ENCODE measurements at places on chromosomes 2 and 18.
A peak's percentile ranks its signal among the peaks of the same experiment; 100 is the strongest.

DNA sequence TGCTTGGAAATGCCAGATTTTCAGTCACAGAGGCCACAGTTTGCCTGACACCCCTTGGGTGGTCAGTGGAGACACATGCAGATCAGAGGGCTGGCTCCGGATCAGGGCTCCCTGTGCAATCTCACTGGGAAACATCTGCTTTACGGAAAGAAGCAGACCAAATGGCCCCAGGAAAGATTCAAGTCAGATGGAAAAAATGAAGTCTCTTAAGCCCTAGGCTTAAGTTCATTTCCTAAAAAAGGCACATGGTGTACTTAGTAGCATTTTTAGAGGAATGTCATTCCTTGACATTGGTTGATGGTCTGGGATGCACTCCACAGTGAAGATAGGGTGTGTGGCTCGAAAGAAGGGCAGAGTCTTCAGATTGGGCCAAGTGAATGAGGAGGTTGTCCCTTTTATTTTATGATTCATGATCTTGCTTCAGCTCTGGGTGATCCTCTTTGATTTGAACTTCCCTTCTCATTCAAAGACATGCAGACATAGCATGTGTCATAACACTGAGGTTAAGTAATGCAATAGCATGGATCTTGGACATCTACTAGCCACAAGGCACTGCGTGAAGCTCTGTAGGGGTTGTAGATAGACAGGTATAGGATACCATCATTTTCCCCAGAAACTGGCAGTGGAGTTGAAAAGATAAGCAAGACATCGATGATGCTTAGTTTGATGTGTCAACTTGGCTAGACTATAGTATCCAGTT lies 56.5 kb downstream of the KCNE4 start:
- no peak for ATAC-seq

GRCh38 chr2:191892391-191892790 lies 45.5 kb upstream of the CAVIN2 start:
- no peak for ATAC-seq

DNA sequence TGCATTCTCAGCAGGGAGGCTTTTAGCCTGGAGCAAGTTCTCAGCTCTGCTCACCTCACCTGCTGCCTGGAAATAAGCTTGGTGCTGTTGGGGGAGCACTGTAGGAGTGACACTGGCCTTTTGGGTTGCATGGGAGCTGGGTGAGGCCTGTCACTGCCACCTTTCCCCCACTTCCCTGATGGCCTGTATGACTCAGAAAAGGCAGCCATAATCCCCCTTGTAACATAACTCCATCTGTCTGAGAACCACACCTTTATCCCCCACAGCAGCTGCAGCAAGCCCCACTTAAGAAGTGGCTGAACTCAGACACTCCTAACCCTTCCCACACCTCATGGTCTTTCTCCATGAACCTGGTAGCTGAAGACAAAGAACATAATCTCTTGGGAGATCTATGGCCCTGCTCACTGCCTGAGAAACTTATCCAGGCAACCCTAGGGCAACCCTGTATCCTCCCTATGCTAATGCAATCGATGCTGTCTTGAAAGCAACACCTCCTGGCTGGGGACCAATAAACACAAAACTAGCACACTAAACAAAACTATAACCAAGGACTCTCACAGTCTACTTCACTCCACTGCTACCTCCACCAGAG lies 258.9 kb upstream of the OSR1 start:
- ATAC-seq = no peak

GRCh38 chr2:170345607-170346006 lies 167.7 kb downstream of the MYO3B start:
- ATAC-seq = no peak

DNA sequence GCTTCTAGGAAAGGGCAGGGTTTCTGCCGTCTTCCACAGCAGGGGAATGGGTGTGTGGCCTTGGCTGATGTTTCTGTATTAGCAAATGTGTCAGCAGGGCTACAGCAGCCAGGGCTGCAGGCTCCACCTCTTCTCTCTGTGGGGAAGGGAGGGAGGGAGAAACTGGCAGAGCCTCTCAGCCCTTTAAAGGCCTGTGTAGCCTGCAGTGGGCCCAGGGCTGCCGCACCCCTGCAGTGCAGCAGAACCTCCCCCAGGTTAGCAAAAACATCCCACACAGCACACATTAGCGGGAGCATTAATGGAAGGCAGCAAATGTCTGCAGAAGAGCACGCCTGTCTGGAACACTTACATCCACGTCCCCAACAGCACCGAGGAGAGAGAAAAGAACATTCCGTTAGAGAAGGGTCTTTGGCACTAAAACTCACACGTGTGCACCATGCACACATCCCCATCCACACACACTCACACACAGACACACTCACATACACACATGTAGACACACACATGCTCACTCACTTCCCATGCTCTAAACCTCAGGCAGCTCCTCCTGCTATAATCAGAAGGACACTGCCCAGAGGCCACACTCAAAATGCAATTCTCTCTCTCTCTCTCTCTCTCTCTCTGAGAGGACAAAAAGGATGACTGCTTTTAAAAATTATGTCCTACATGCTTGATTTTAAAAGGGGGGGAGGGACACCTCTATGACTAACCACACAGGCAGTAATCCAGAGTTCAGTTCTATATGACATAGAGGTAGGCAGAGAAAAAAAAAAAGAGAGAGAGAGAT lies 24.1 kb downstream of the MRPL35 start:
- no peak for ATAC-seq

GRCh38 chr2:37812414-37812813 lies 112.7 kb upstream of the RMDN2 start:
- ATAC-seq = no peak

- ATAC-seq = peak; percentile 76
Observed at GRCh38 chr2:46461011-46461674, 18.2 kb upstream of the TMEM247 start.

GRCh38 chr2:181891966-181892798 lies 652 bp downstream of the ITPRID2 start:
- ATAC-seq = peak; percentile 74

GRCh38 chr2:185245216-185245615 lies 493.4 kb upstream of the FSIP2 start:
- ATAC-seq = no peak

GRCh38 chr18:71398531-71398930 lies 1109.7 kb downstream of the SOCS6 start:
- no peak for ATAC-seq

- no peak for ATAC-seq
Observed at GRCh38 chr2:62933398-62933917, 117.2 kb upstream of the OTX1 start.

DNA sequence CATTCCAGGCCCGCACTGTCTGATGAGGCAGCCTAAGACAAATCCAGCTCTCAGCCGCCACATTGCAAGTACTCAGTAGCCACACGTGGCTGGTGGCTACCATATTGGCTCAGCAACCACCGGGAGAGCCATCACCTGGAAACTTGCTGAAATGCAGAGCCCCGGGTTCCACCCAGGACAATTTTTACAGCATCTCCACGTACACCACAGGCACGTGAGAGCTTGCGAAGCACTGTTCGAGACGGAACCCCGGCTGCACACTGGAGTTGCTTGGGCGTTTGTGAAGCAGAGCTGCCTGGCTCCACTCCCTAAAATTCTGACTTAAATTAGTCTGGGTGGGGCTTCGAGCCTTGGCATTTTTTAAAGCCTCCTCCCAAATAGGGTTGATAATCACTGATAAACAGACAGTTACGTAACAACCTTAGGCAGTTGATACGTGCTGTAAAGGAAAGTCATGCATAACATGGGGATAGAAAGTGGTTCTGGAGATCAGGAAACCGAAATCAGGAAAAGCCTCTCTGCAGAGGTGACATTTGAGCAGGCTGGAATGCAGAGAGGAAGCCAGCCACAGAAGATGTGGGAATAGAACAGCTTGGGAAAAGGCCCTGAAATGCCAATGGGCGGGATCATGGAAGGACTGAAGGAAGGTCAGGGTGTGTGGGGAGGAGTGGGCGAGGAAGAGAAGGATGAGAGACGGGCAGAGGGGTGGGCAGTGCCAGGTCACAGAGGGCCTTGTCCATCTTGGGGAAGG lies 6.2 kb downstream of the ASAP2 start:
- no peak for ATAC-seq

- no peak for ATAC-seq
Observed at GRCh38 chr18:11570769-11571412, 38.5 kb upstream of the SLC35G4 start.

GRCh38 chr2:236093134-236093533 lies 75.1 kb downstream of the GBX2 start:
- no peak for ATAC-seq

DNA sequence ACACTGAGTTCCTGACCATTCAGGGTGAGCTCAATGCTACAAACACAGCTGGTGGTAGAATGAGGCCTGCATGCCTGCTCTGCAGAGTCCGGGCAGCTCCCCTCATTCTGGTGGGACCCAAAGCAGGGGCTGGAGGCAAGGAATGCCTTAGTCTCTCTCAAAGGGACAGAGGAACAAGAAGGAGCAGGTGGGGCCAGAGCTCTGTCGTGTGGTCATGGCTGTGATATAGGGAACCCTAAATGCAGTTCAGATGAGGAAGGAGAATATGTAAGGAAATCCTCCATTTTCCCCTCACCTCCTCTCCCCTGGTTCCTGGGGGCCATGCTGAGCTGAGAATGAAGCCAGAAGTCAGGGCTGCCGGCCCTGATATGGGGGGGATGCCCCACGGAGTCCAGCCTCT lies 334.3 kb downstream of the CYP26B1 start:
- ATAC-seq = no peak

DNA sequence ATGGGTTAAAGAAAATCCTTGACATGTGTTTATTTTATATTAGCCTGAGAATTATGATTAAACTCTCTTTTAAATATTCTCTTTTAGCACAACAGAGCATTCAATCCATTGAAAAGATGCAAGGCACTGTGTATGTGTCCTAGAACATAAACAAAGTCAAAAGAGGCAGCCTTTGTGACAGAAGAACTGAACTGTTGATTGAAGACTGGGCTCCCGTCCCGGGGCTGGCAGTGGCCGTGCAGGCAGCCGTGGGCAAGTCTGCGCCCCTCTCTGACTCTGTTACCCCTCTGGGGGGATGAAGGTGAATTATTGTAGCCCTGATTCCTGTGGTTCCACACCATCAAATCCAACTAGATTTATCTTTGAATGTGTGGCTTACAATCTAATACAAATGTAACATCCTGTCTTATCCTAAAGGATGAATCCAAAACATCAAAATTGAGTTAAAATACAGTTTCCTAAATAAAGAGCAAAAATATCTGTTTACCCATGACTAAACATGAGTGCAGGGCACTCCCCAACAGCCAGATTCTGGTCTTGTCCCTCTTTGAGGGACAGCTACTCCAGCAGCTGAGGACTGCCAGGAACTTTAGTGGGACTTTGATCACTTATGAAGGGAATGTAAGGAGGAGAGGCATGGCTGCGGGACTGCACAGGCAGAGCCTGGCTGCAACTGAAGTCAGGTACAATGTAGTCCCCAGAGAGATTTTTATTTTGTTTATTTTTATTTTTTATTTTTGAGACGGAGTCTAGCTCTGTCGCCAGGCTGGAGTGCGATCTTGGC lies 37.3 kb upstream of the SH3BP4 start:
- ATAC-seq = no peak

- ATAC-seq = no peak
Observed at GRCh38 chr2:12314127-12314760, 402.5 kb upstream of the TRIB2 start.

- ATAC-seq = no peak
Observed at GRCh38 chr2:86675511-86676015, 44.5 kb upstream of the RMND5A start.

DNA sequence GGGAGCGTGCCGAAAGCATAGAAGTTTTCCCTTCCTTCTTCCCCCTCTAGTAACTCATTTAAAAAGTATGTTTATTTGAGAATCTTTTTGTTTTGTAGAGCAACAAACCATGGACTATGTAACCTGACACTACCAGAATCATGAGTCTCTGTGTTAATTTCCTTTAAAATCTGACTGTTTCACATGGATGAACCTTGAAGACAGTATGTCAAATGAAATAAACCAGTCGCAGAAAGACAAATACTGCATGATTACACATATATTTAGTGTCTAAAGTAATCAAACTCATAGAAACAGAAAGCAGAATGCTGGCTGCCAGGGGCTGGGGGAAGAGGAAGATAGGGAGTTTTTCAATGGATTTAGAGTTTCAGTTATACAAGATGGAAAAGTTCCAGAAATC lies 32.3 kb downstream of the PTPN2 start:
- ATAC-seq = no peak

GRCh38 chr2:20222014-20222768 lies 2.7 kb downstream of the SDC1 start:
- ATAC-seq = no peak

DNA sequence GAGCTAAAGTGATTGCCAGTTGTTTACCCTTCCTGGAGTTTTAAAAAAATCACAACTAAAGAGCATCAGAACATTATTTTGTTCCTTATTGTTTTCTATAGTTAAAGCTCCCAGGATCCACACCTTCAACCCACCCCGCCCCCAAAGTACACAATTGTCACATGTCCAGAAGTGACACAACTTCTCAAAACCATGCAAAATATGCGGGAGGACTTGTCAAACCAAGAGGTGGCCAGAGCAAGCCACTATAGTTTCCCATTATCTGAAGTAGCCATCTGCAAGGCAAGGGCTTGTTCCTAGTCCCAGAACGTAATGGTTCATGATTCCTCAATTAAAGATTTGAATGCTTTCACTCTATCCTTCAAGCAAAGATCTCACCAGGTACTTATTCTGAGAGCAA lies 9.9 kb upstream of the INO80C start:
- no peak for ATAC-seq

DNA sequence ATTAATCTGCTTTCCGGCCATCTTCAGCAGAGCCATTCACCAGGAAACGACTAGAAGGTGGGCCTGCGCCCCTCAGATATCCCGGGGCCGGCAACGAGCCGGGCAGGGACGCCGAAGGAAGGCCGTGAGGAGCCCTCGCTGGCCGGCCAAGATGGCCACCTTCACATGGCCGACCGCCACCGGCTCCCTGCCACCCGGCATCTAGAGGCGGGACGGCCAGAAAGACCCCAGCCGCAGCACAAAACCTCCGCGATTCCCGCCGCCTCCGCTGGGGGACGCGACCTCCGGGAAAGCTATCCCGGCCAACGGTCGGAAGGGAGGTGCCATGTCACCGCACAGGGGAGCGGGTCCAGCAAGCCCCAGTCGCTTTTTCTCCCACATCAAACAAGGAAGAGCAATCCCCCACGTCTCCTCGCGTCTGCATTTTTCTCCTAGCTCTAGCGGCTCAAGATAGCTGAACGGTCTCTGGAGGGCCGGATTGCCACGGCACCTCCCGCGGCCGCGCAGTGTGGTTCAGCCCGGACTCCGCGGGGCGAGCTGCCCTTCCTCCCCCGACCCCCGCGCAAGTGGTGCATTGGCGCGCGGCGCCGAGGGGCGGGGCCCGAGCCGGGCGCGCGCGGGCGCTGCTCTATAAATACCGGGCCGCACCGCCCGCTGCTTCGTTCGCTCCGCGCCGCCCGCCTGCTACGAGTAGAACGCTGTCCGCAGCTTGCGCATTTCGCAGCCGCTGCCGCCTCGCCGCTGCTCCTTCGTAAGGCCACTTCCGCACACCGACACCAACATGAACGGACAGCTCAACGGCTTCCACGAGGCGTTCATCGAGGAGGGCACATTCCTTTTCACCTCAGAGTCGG lies at the start of gene MAT2A:
Gene MAT2A, plus strand, starts transcription at position 662 of the 854 bp plus-strand sequence. Its CDS starts 120 bp downstream, at position 782.
- peak; percentile 93 for ATAC-seq
